Brain (organoid and tissue), 16 donors: ENCODE measurements at places on chromosomes 6 and 20. TPM values are rescaled to one million over a fixed set of nuclear protein-coding genes. Genes with fewer than 3 reads are reported as not detected.

The ARMH2 gene
- polyA plus RNA-seq, result not detected

The ENPP1 gene
- 0.36 TPM for polyA plus RNA-seq

The WFDC5 gene
- not detected for polyA plus RNA-seq

The CLPSL1 gene
- not detected for polyA plus RNA-seq

The BMP2 gene
- polyA plus RNA-seq, result 4.4 TPM

The SSTR4 gene
- not detected for polyA plus RNA-seq

The MOG gene
- 87.3 TPM for polyA plus RNA-seq

The IRF4 gene
- polyA plus RNA-seq, result 0.08 TPM

The ACTL10 gene
- 1.4 TPM for polyA plus RNA-seq

The RBPJL gene
- not detected for polyA plus RNA-seq

The PNPLA1 gene
- polyA plus RNA-seq, result 0.15 TPM

The TTLL9 gene
- 0.41 TPM for polyA plus RNA-seq

The NFYA gene
- polyA plus RNA-seq, result 21.0 TPM

The SLC35B3 gene
- polyA plus RNA-seq, result 12.1 TPM

The C4B gene
- 47.6 TPM for polyA plus RNA-seq

The CDSN gene
- not detected for polyA plus RNA-seq

The PACRG gene
- polyA plus RNA-seq, result 5.0 TPM

The FBXO9 gene
- polyA plus RNA-seq, result 24.1 TPM

The FAM83C gene
- not detected for polyA plus RNA-seq

The HUS1B gene
- polyA plus RNA-seq, result not detected

The MUC22 gene
- polyA plus RNA-seq, result not detected

The GRIK2 gene
- 0.64 TPM for polyA plus RNA-seq

The E2F1 gene
- polyA plus RNA-seq, result 73.1 TPM

The PRL gene
- polyA plus RNA-seq, result not detected

The PI16 gene
- polyA plus RNA-seq, result 9.0 TPM

The KCNK5 gene
- polyA plus RNA-seq, result 0.78 TPM

The MYCT1 gene
- 2.2 TPM for polyA plus RNA-seq

The CFB gene
- polyA plus RNA-seq, result 4.8 TPM

The CCN6 gene
- not detected for polyA plus RNA-seq

The SNX3 gene
- 239 TPM for polyA plus RNA-seq

The CUTA gene
- 837 TPM for polyA plus RNA-seq

The RAB44 gene
- polyA plus RNA-seq, result not detected

The TP53TG5 gene
- 4.8 TPM for polyA plus RNA-seq

The MYB gene
- 4.8 TPM for polyA plus RNA-seq

The KHDC1 gene
- polyA plus RNA-seq, result 16.1 TPM

The DSE gene
- 9.8 TPM for polyA plus RNA-seq

The APOM gene
- polyA plus RNA-seq, result 12.0 TPM

The MEP1A gene
- polyA plus RNA-seq, result not detected

The VWA7 gene
- polyA plus RNA-seq, result 8.1 TPM
